ENCODE measurements at places on chromosomes 11 and 22.
A peak's percentile ranks its signal among the peaks of the same experiment; 100 is the strongest.

- DNase-seq, result no peak
Observed at GRCh38 chr11:77054084-77054483, 12.7 kb upstream of the CAPN5 start.

DNA sequence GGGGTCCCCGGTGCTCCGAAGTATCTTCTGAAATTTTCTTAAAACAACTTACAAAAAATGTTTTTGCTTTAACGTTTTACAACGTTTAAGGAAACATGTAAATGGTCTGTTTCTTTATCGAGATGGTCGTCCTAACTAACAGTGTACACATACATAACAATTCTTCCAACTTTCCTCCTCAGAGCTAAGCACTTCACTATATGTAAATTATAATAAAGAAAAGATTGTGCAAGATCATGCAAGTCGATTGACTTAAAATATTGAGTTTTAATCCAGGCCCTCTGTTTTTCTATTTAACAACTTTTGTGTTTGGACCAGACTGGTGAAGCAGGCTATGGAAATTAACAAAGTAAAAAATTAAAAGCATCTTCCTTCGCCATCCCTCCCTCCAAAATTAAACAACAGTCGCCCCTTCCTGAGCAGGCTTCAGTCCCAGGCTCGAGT is 4.9 kb downstream of the ALX4 start:
- no peak for DNase-seq

DNA sequence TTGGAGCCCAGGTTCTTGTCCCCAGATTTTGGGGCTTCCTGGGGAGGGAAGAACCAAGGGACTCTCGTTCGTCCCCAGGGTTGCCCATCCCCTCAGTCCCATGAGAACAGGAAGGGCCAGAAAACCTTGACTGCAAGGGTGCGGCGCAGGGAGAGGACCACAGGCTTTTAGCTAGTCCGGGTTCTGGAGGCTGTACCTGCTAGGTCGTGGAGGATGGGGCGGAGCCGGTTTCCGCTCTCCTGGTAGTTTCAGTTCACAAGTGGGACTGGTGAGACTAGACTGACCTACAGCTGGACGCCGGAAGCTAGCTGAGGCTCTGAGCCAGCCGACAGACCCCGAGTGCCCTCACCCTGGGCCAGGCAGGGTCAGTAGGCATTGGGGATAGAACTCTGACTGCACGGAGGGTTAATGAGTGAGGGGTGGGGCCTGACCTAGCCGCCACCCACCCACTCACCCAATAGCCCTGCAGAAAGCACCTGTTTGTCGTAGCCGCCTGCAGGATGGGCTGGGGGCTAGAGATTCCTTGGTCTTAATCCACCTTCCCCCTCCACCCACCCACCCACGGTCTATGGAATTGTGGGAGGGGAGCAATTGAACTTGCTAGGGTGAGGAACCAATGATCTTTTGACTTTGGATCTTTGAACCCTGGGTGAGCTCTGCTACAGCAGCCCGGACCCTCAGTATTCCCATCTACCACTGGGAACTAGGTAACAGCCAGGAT is 1.5 kb downstream of the MAFF start:
- DNase-seq, result no peak

- peak; percentile 30 for DNase-seq
Observed at GRCh38 chr11:12784445-12784844, 110.2 kb downstream of the TEAD1 start.

GRCh38 chr11:10990160-10990559 is 132.3 kb upstream of the ZBED5 start:
- DNase-seq, result no peak

GRCh38 chr11:19447150-19447566 is 206.4 kb upstream of the E2F8 start:
- DNase-seq, result no peak

- no peak for DNase-seq
Observed at GRCh38 chr11:995044-995751, 41.3 kb downstream of the MUC6 start.

GRCh38 chr11:60838132-60838531 is 3.8 kb upstream of the CCDC86 start:
- DNase-seq, result no peak

DNA sequence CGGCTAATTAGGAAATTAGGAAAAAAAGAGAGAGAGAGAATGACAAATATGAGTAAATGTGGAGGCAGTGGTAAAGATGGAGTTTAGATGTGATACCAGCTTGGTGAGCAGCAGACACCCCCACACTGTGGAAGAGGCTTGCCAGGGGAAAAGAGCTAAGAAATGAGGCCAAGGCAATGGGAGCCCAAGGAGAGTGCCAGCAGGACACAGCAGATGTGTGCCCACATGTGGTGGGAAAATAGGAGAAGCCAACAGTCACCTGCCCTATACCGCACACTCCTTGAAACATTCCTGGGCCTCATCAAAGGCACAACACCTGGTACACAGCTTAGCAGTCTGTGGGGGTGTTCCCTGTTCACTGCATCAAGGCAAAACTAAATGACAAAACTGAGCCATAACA is 104.9 kb downstream of the FAM76B start:
- DNase-seq, result no peak

- no peak for DNase-seq
Observed at GRCh38 chr11:79564288-79564925, 123.6 kb upstream of the TENM4 start.

- no peak for DNase-seq
Observed at GRCh38 chr11:48122246-48122645, 94.4 kb upstream of the OR4B1 start.

DNA sequence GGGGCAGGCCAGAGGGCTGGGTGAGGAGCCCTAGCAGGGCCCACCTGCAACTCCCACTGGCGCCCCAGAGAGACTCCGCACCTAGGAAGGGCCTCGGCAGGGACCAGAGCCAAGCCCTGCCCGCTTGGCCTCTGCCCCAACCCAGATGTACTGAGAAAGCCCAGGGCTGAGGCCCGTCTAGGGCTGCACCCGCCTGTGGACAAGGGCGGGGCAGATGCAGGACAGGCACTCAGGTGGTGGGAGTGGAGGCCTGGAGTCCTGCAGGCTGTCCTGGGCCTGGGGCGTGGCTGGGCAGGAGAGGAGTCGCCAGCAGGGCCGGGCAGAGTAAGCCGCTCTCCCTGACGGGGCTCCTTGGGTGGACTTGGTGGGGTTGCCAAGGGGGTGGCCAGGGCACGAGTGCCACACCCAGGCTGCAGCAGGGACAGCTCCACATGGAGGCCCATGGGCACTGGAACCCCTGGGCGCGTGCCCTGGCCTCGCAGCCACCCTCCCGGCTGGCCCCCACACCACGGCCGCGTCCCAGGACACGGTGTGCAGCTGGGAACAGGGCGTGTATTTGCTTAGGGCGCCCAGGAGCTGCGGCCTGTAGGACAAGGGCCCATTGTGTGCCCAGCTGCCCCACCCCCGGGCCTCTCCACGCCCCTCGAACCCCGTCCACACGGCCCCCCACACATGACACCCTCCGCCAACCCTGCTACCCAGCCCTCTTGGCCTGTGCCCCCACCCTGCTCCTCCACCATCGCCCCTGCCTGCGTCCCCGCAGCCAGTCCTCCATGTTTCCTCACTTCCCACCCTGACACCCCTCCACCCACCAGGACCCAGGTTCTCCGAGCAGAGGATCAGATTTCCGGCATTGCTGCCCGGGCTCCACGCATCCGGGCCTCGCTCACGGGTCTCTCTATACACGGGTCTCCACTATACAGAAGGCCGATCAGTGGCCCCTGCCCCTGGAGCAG is 11.3 kb upstream of the PIM3 start:
- no peak for DNase-seq

GRCh38 chr11:94664346-94664745 is 97.2 kb downstream of the PIWIL4 start:
- DNase-seq, result no peak

DNA sequence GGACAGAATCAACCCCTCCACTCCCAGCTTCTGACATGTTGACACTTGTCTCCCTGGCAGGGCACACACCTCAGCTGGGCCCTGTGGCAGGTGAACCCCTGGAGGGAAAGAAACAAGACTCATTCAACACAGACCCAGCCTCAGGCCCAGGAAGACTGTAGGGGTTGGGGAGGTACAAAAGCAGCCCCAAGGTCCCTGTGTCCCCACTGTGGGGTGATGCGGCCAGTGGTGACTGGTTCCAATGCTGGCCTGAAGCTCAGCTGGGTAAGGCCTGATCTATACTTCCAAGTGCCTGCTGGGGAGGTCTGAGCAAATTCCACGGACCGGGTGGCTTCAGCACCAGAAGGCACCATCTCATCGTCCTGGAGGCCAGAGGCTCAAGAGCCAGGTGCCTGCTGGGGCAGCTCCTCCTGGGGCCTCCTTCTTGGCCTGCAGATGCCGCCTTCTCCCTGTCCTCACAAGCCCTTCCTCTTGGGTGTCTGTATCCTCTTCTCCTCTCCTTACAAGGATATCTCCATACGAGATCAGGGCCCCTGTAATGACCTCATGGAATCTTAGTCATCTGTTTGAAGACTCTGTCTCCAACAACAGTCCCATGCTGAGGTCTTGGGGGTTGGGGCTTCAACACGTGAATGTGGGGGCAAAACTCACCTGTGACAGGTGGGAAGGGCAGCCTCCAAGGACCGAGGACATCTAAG is 1492.1 kb downstream of the BRD1 start:
- no peak for DNase-seq

DNA sequence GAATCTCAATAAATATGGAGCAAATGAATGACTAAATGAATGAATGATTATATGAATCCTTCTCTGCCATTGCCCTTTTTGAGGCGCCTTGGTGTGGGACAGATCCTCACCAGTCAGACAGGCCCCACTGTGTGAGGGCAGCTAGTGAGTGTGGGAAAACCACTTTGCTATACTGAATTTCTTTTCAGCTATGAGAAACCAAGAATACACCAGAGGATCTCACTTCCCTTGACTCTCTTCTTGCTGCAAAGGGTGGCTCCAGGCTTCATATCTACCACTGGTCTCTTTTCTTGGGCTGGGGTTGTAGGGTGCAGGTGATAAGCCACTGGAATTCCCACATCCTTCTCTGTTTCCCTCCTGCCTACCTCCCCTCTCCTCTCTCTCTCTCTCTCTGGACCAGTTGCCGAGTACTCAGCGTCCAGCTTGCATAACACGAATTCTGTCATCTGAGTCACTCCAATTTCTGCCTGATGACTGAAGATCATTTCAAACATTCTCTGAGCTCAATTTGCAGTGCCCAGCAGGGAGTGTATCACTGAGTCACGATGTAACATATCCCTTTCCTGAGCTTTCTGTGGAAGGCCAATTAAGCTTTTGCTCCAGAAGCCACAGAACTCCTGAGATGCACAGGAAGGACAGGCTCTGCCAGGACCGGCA is 304.3 kb upstream of the NCAM1 start:
- no peak for DNase-seq

GRCh38 chr11:10861799-10862198 is 3.9 kb upstream of the ZBED5 start:
- DNase-seq, result no peak

DNA sequence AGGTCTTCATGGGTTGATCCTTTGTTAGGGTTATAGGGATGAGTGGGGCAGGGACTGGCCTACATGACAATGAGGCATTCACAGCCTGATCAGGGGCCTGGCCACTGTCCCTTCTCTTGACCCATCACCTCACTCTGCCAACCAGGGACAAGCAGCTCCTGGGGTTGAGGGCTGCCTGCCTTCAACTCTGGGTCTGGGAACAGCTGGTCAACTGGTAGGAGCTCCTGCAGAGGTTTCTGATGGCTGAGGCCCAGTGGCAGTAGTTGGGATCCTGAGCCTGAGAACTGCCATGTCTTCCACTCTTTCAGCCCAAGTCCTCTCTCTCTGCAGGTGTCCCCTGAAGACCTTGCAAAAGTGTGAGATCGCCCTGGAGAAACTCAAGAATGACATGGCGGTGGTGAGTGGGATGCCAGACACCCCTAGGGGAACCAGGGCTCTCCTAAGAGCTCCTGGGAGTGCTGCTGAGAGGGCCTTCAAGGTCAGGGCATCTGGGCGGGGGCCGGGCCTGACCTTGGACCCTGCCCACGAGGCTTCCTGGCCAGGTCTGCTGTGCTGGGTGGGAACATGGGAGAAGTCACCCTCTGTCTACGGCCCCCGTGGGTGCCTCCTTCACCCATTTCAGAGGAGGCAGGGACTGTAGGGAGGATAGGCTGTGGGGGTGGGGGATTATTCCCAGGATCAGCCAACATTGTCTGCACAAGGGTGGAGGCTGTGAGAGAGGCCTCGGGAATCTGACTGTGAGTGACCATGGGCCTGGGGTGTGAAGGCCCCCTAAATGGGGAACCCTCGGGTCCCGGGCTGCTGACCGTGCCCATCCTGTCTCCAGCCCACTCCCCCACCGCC is 76.8 kb downstream of the MED15 start:
- no peak for DNase-seq

DNA sequence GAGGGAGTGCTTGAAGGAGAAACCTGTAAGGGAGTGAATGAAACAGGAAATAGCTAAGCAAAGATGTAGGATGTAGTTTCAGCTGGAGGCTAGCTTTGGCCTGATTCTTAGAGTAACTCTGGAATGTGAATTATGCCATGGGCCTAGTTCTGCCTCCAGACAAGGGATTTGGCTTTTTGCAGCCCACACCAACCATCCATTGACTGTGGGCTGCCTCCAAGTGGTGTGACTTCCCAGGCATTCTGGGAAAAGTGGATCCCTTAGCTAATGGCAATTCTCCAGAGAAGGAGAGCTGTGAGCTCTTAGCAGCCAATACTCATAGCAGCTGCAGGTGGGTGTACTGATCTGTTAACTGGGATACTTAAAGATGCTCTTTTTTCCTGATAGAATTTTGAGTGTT is 2.0 kb upstream of the OR9I1 start:
- DNase-seq, result no peak

- no peak for DNase-seq
Observed at GRCh38 chr22:28379951-28380350, 299.7 kb downstream of the TTC28 start.

DNA sequence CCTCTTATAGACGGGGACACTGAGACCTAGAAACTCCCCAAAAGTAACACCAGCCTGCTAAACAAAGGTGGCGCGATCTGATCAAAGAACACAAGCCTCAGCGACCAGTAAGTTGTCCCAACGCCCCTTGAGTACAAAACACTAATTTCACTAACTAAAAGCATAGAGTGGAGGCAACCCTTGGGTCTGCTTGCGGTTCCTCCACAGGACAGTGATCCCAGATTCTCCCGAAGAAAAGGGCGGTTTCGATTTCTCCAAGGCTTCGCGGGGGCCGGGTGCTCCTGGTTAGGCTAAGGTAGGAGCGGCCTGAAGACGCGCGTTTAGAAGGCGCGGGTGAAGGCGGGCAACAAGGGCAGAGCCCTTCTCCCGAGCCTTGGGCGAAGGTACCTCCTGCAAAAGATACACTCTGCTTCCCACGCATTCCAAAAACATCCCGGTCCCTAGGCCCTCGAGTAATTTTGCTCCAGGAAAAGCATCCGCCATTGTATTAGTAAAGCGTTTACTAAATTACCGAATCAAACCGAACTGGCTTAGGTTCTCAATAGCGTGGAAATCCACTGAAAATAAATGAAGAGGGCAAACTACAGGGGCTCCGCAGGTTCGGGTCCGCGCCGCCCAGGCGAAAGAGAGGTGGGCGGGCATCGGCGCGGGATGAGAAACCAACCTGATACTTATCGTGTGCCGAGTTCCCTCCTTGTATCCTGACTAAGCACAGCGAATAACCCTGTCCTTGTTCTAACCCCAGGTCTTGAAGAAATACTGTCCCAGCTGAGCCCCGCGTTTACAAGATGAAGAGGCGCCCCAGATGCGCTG is 2.0 kb downstream of the WT1 start:
- no peak for DNase-seq

GRCh38 chr22:27836181-27836580 is 34.6 kb upstream of the MN1 start:
- DNase-seq, result no peak
